ENCODE measurements at places on chromosomes 6 and 20.

GRCh38 chr6:31399589-31400466 is 3.6 kb upstream of the MICA start:
- DNase-seq = peak; percentile 81

DNA sequence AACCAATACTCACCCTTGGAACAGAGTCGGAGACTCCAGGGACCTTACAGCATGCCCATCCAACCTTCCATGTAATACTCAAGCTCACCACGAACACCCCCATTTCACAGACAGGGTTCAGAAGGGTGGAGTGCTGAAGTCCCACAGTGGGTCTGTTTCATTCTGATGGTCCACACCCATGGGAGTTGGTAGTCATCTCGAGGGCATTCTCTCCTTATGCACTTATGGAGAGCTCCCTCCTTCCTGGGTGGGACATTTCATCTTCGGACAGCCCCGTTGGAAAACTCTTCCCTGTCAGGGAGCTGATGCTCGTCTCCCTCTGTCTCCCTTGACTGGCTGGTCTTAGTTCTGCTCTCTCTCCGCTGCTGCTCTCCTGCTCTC is 38.9 kb downstream of the COX4I2 start:
- no peak for DNase-seq

- DNase-seq = peak; percentile 49
Observed at GRCh38 chr6:134437376-134437775, 119.5 kb upstream of the SGK1 start.

GRCh38 chr6:108442770-108443520 is 117.8 kb upstream of the FOXO3 start:
- DNase-seq = no peak
